ENCODE measurements at places on chromosomes 6 and 20.
A peak's percentile ranks its signal among the peaks of the same experiment; 100 is the strongest.

- DNase-seq = no peak
These were observed 35.0 kb upstream of the KIF16B start for GRCh38 chr20:16608277-16608650.

- DNase-seq = no peak
These were observed 199.0 kb downstream of the SAMD5 start for GRCh38 chr6:147707524-147707923.

DNA sequence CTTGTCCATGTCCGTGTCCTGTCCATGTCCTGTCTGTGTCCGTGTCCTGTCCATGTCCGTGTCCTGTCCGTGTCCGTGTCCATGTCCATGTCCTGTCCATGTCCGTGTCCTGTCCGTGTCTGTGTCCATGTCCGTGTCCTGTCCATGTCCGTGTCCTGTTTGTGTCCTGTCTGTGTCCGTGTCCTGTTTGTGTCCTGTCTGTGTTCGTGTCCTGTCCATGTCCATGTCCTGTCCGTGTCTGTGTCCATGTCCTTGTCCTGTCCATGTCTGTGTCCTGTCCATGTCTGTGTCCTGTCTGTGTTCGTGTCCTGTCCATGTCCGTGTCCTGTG lies 55.0 kb upstream of the BHLHE23 start:
- no peak for DNase-seq

GRCh38 chr20:51484141-51484815 lies 58.2 kb downstream of the NFATC2 start:
- DNase-seq = no peak

- no peak for DNase-seq
These were observed 17.5 kb downstream of the PIM1 start for GRCh38 chr6:37187321-37188022.

GRCh38 chr6:13120483-13121482 lies 207.6 kb downstream of the TBC1D7 start:
- DNase-seq = peak; percentile 19

- DNase-seq = peak; percentile 32
These were observed 111.1 kb downstream of the FOXO3 start for GRCh38 chr6:108671790-108672189.
